Osteocyte (in vitro differentiated cells): ENCODE measurements at places on chromosomes 5 and 9. TPM values are rescaled to one million over a fixed set of nuclear protein-coding genes. Genes with fewer than 3 reads are reported as not detected.

CAMK4 gene
- total RNA-seq = 0.39 and 1.2 TPM in 2 replicates

GRCh38 chr5:134314443-134314842 lies 52.5 kb downstream of the CDKL3 start:
- H3K4me3 ChIP-seq = no peak overlapping the region
- no peak for DNase-seq
- no peaks in the 10 kb centered on the region for H3K4me1 ChIP-seq
- no peak overlapping the region for H3K27ac ChIP-seq
- peaks cover 7% of the 10 kb centered on the region for H3K36me3 ChIP-seq

SLC22A4 gene
- 1.4 and 2.5 TPM in 2 replicates for total RNA-seq

DNA sequence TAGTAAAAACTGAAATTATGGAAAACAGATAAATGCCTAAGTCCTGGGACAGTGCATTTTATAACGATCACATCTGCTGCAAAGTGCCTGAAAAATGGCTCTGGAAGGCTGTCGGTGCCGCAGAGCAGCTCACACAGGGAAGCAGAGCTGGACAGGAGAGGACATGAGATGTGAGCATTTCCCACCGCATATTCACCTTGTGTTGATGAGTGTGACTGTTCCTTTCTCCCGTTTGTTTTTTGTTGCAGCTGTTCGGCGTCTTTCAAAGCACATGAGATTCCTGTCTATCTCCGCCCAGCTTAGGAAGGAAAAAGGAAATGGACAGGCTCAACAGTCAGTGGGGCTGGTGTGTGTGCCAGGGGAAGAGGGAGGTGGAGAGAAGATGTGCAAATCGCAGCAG lies 164.9 kb upstream of the SEMA6A start:
- no peaks in the 10 kb centered on the region for H3K36me3 ChIP-seq
- H3K4me3 ChIP-seq = no peak overlapping the region
- peaks cover 10% of the 10 kb centered on the region for H3K27me3 ChIP-seq
- no peak overlapping the region for H3K27ac ChIP-seq
- peaks cover 4% of the 10 kb centered on the region for H3K4me1 ChIP-seq

FKTN gene
- 23.5 and 23.7 TPM in 2 replicates for total RNA-seq

EQTN gene
- total RNA-seq = not detected in 2 replicates

DNA sequence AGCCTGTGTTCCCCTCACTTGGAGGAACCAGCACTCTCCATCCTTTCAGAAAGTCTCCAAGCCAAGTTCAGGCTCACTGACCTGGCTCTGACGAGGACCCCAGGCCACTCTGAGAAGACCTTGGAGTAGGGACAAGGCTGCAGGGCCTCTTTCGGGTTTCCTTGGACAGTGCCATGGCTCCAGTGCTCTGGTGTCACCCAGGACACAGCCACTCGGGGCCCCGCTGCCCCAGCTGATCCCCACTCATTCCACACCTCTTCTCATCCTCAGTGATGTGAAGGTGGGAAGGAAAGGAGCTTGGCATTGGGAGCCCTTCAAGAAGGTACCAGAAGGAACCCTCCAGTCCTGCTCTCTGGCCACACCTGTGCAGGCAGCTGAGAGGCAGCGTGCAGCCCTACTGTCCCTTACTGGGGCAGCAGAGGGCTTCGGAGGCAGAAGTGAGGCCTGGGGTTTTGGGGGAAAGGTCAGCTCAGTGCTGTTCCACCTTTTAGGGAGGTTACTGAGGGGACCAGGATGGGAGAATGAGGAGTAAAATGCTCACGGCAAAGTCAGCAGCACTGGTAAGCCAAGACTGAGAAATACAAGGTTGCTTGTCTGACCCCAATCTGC lies 4.7 kb upstream of the NUP214 start:
- H3K4me1 ChIP-seq = peaks cover 18% of the 10 kb centered on the region
- H3K4me3 ChIP-seq = no peak overlapping the region
- H3K27me3 ChIP-seq = no peaks in the 10 kb centered on the region
- H3K27ac ChIP-seq = no peak overlapping the region
- H3K36me3 ChIP-seq = peaks cover 4% of the 10 kb centered on the region

DNA sequence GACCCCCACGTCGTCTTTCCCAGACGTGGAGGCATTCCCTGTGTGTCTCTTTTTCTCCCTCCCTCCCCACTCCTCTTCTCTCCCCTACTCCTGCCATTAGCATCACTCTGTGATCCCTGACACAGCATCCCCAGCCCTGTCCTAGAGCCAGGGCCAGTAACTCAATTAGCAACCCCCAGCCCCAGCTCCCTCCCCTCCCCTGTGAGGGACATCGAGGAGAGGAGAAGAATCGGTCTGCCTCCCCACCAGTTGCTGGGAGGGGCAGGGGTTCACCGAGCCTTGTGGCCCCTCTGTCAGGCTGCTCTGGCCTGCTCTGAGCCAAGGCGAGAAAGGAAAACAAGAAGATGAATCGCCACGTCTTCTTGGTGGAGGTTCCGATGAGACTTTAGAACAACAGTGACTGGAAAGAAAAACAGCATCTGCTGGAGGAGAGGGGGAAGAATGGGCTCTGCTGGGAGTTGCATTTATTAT lies 123.1 kb downstream of the PAPPA start:
- peak overlapping the region; percentile 97 for H3K27ac ChIP-seq
- DNase-seq = no peak
- peak overlapping the region; percentile 52 for H3K4me3 ChIP-seq
- H3K27me3 ChIP-seq = no peaks in the 10 kb centered on the region
- peaks cover 84% of the 10 kb centered on the region for H3K4me1 ChIP-seq

TMEFF1 gene
- 8.6 and 9.1 TPM in 2 replicates for total RNA-seq

DNA sequence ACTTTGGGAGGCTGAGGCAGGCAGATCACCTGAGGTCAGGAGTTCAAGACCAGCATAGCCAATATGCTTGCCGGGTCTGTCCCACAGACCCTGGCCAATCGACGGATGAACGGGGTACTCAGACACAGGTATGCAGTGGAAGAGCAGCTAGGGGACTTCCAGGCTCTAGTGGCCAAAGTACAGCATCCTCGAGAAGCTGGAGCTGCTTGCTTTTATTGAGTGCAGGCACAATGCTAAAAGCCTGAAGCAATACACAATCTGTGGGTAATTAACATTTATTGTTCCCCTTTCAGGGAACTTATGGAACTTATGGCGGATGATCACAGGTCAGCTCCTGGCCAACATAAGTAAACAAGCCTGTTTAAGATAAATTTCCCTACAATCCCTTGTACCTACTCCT lies 32.8 kb upstream of the SEMA4D start:
- H3K36me3 ChIP-seq = no peaks in the 10 kb centered on the region
- no peak overlapping the region for H3K27ac ChIP-seq
- H3K4me1 ChIP-seq = no peaks in the 10 kb centered on the region
- no peak overlapping the region for H3K4me3 ChIP-seq

DNA sequence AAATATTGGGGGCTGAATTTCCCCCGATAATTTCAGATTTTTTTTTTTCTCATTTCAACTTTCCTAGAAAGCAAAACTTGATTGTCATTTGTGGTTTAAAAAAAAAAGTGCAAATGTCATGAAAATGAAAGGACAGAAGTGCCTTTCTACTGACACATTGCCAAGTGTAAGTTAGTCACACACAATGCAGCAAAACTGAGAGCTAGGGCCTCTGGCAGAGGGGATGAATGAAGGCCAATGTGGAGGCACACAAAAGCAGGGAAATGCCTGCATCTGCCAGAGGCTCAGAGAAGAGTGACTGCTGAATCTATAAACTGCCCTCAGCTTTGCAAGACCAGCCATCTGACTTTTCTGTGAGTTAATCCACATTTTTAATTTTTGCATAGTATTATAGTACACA lies 6.8 kb upstream of the IFNA5 start:
- H3K4me1 ChIP-seq = no peaks in the 10 kb centered on the region
- H3K4me3 ChIP-seq = no peak overlapping the region
- H3K27ac ChIP-seq = no peak overlapping the region
- DNase-seq = no peak
- H3K36me3 ChIP-seq = no peaks in the 10 kb centered on the region

GRCh38 chr9:93684806-93685543 lies 108.6 kb downstream of the PHF2 start:
- H3K36me3 ChIP-seq = no peaks in the 10 kb centered on the region
- H3K27me3 ChIP-seq = peaks cover 2% of the 10 kb centered on the region
- H3K27ac ChIP-seq = no peak overlapping the region
- peaks cover 1% of the 10 kb centered on the region for H3K4me1 ChIP-seq

GRCh38 chr9:88388886-88389605 lies 802 bp downstream of the SPIN1 start:
- H3K27ac ChIP-seq = peak overlapping the region; percentile 96
- H3K4me1 ChIP-seq = peaks cover 58% of the 10 kb centered on the region
- peaks cover 5% of the 10 kb centered on the region for H3K36me3 ChIP-seq
- no peaks in the 10 kb centered on the region for H3K27me3 ChIP-seq
- DNase-seq = peak; percentile 87

SPATA31A3 gene
- total RNA-seq = not detected in 2 replicates

F2RL2 gene
- total RNA-seq = 13.0 and 14.1 TPM in 2 replicates

DNA sequence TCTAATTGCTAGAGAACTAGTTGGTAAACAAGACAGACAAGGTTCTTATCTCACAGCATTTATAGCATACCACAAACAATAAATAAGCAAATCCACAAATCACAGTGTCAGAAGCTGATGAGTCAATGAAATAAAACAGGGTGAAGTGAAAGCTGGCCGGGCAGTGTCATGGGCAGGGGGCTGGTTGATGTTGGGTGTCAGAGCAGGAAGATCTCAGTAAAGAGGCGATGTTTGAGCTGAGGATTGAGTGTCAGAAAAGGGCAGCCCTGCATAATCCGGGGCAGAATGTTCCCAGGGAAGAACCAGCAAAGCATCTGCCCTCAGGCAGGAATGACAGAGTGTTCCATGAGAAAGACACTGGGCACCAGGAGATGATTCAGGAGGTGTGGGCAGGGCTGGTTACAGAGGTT lies 183.4 kb downstream of the GOLPH3 start:
- H3K27ac ChIP-seq = peak overlapping the region; percentile 56
- peaks cover 2% of the 10 kb centered on the region for H3K36me3 ChIP-seq
- H3K4me1 ChIP-seq = peaks cover 66% of the 10 kb centered on the region
- no peak overlapping the region for H3K4me3 ChIP-seq
- H3K27me3 ChIP-seq = no peaks in the 10 kb centered on the region

DNA sequence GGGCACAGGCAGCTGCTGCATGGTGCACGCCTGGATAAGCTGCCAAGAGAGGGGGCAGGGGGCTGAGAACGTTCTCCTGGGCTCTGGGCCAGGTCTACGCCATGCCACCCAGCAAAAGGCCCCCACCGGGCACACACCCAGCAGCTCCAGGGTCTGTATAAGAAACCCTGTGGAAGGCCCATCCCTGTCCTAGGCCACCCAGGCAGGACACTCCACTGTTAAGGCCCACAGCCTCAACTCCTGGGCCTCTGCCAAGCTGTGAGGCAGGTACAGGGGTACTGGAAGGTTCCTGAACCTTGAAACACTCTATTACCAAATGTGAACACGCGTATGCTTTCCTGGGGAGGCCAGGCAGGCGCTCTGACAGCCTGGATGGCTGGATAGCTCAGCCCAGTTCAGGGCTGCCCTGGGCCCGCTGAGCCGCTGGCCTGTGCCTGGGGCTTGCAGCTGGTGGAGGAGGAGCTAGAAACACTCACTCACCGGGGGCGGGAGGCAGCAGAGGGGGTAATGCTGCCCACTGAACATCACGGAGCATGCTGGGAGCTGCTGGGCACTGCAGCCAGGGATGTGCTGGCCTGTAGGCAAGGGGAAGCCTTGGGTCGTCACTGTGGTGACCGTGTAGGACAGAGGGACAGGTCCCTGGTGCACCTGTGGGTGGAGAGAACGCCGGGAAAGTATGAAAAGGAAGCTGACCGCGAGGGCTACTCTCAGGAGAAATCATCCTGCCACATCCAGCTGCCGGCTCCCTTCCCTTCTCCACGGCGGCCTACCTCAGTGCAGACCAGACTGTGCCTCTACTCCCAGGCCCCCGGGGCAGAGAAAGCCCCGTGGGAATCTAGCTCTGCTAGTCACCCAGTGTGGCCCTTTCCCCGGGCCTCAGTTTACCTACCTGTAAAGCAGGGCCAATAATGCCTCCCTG lies 6.0 kb downstream of the RNF44 start:
- H3K4me3 ChIP-seq = no peak overlapping the region
- H3K36me3 ChIP-seq = peaks cover 13% of the 10 kb centered on the region
- H3K27ac ChIP-seq = peak overlapping the region; percentile 71
- H3K4me1 ChIP-seq = peaks cover 40% of the 10 kb centered on the region

DNA sequence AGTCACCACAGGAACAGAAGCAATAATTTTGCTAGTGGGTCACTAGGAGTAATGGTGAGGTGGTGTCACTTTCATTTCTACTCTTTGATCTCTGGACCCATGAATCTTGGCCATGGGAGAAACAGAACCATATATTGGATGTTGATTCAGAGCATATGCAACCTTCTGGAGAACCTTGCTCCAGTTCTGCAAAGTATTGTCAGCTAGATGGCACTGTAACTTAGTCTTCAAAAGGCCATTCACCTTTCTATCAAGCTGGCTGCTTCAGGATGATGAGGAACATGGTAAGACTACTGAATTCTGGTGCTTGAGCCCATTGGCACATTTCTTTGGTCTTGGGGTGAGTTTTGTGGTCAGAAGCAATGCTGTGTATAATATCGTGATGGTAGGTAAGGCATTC lies 129.1 kb upstream of the FBN2 start:
- no peaks in the 10 kb centered on the region for H3K36me3 ChIP-seq
- DNase-seq = no peak

GRCh38 chr5:169814522-169814921 lies 165.8 kb downstream of the INSYN2B start:
- no peaks in the 10 kb centered on the region for H3K36me3 ChIP-seq
- no peaks in the 10 kb centered on the region for H3K27me3 ChIP-seq
- no peak overlapping the region for H3K4me3 ChIP-seq
- H3K4me1 ChIP-seq = no peaks in the 10 kb centered on the region
- no peak for DNase-seq

DNA sequence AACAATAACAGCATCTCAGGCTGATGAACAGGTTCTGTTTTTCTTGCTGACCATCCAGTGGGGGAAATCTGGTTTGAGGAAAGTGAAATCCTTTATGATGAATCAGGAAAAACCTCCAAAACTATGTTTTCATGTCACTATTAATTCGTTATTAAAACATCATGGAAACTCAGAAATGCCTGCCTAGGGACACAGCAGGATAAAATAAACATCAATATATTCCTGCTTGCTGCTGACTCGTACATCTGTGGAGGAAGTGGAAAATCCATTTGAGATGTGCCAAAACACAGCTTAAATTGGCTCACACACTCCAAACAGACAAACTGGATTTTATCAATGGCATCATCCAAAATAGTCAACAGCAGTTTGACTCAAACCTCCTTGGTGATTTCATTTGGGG lies 53.0 kb downstream of the TEK start:
- no peaks in the 10 kb centered on the region for H3K27me3 ChIP-seq
- H3K4me1 ChIP-seq = peaks cover 55% of the 10 kb centered on the region
- H3K27ac ChIP-seq = peak overlapping the region; percentile 79
- no peak for DNase-seq

GRCh38 chr9:91919621-91920020 lies 30.4 kb downstream of the ROR2 start:
- H3K4me3 ChIP-seq = no peak overlapping the region
- H3K36me3 ChIP-seq = peaks cover 14% of the 10 kb centered on the region
- peaks cover 11% of the 10 kb centered on the region for H3K4me1 ChIP-seq
- H3K27ac ChIP-seq = no peak overlapping the region
- no peak for DNase-seq

DNA sequence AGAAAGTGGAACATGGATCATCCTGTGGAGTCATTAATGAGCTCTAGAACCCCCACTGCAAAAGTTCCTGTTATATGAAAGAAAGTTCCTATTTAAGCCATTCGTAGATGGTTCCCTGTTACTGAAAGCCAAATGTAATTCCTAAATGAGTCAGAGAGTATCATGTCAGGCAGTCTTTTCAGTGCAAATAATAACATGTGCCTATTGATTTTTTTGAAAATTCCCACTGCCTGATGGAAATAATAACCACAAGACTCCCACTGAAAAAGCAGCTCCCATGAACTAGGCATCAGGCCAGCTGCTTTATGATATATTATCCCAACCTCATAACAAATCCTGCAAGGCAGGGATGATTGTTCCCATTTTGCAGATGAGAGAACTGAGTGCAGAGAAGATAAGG lies 217.2 kb downstream of the DAB2IP start:
- no peak overlapping the region for H3K27ac ChIP-seq
- DNase-seq = no peak
- peaks cover 6% of the 10 kb centered on the region for H3K36me3 ChIP-seq
- peaks cover 15% of the 10 kb centered on the region for H3K4me1 ChIP-seq
- no peaks in the 10 kb centered on the region for H3K27me3 ChIP-seq

PSAT1 gene
- total RNA-seq = 171 and 179 TPM in 2 replicates
